Activated naive CD8-positive, alpha-beta T cell treated with anti-CD3 and anti-CD28 coated beads, Interleukin-2, amount 50 U/mL, for 24 hours (primary cell): ENCODE measurements at places on chromosomes 1 and 21.

- no peaks in the 10 kb centered on the region for H3K36me3 ChIP-seq
- no peak overlapping the region for H3K27ac ChIP-seq
- peaks cover 4% of the 10 kb centered on the region for H3K27me3 ChIP-seq
Measured at GRCh38 chr1:16133007-16133961, 22.6 kb downstream of the EPHA2 start.

DNA sequence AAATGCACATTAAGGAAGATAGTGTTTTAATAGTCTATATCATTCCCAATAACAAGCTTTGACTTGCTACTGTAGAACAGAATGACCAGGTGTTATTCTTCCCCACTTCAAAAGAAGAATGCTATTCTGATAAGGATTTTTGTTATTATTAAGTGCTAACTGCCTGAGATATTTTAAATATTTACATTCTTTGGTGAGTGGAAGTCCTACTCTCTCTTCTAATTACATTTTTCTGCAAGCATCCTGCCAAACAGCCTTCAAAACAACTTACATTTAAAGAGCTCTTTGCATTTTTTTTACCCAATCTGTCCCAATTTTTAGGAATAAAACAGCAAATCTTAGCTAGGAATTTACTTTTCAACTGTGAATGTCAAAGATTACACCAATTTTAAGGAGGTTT is 23.5 kb upstream of the SYDE2 start:
- H3K4me1 ChIP-seq = no peaks in the 10 kb centered on the region
- H3K4me3 ChIP-seq = no peak overlapping the region
- no peaks in the 10 kb centered on the region for H3K36me3 ChIP-seq

GRCh38 chr1:118659646-118660045 is 328.5 kb downstream of the TBX15 start:
- H3K4me1 ChIP-seq = no peaks in the 10 kb centered on the region
- H3K27ac ChIP-seq = no peak overlapping the region
- no peak for DNase-seq
- no peaks in the 10 kb centered on the region for H3K36me3 ChIP-seq

GRCh38 chr1:28517649-28517999 is 11.8 kb downstream of the RCC1 start:
- no peaks in the 10 kb centered on the region for H3K27me3 ChIP-seq
- H3K4me1 ChIP-seq = peaks cover 39% of the 10 kb centered on the region
- H3K27ac ChIP-seq = peak overlapping the region; percentile 90

- no peak overlapping the region for H3K27ac ChIP-seq
- DNase-seq = no peak
- H3K27me3 ChIP-seq = peaks cover 2% of the 10 kb centered on the region
- H3K4me1 ChIP-seq = no peaks in the 10 kb centered on the region
- H3K36me3 ChIP-seq = no peaks in the 10 kb centered on the region
Measured at GRCh38 chr1:153306303-153307220, 6.2 kb downstream of the PGLYRP3 start.

DNA sequence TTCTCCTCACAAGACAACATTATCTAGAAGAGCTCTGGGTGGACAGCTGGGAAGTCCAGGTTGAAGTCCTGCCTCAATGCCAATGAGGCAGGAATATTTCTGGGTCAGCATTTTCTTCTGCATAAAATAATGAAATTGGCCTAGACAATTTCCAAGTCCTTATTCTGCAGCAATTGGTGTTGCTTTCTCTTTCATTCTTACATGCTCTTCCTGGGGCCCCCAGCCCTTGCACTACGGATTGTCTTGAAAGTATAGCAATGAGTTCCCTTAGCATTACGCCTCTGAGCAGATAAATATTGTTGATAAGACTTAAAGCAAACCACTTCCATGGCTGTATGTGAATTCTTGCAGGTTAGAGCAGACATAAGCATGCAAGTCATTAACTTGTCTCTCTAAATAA is 188.5 kb downstream of the TGFBR3 start:
- peaks cover 27% of the 10 kb centered on the region for H3K36me3 ChIP-seq
- H3K27me3 ChIP-seq = no peaks in the 10 kb centered on the region
- H3K4me3 ChIP-seq = peak overlapping the region; percentile 51

DNA sequence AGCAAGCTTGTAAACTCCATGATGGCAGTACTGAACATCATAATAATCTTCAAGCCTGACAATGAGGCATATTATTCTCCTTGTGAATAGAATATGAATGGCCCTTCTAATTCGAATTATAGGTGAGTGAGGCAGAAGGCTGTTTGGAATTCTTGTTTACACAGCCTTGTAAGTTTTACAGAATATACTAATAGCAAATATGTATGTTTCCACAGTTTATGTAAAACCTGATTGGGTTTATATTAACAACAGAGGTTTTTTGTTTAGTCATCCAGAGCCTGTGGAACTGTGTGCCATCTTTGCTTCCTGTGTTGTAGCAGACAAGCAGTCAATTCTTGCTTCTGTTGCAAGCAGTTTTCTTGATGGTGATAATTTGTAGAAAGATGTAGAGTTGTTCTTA is 8.0 kb downstream of the OSBPL9 start:
- H3K36me3 ChIP-seq = no peaks in the 10 kb centered on the region
- H3K27me3 ChIP-seq = no peaks in the 10 kb centered on the region
- peaks cover 18% of the 10 kb centered on the region for H3K4me1 ChIP-seq
- no peak for DNase-seq
- no peak overlapping the region for H3K27ac ChIP-seq

GRCh38 chr1:31658721-31659120 is 14.0 kb upstream of the PEF1 start:
- H3K36me3 ChIP-seq = no peaks in the 10 kb centered on the region
- no peak for DNase-seq
- no peaks in the 10 kb centered on the region for H3K4me1 ChIP-seq
- no peak overlapping the region for H3K27ac ChIP-seq
- no peak overlapping the region for H3K4me3 ChIP-seq

GRCh38 chr1:51731998-51732397 is 115.1 kb downstream of the OSBPL9 start:
- H3K36me3 ChIP-seq = no peaks in the 10 kb centered on the region
- DNase-seq = no peak
- no peaks in the 10 kb centered on the region for H3K27me3 ChIP-seq
- H3K27ac ChIP-seq = no peak overlapping the region
- peaks cover 59% of the 10 kb centered on the region for H3K4me1 ChIP-seq

GRCh38 chr1:90721210-90722194 is 4.4 kb upstream of the BARHL2 start:
- no peak overlapping the region for H3K4me3 ChIP-seq
- H3K27me3 ChIP-seq = peaks cover 88% of the 10 kb centered on the region
- no peak overlapping the region for H3K27ac ChIP-seq
- H3K36me3 ChIP-seq = peaks cover 26% of the 10 kb centered on the region
- H3K4me1 ChIP-seq = peaks cover 44% of the 10 kb centered on the region

DNA sequence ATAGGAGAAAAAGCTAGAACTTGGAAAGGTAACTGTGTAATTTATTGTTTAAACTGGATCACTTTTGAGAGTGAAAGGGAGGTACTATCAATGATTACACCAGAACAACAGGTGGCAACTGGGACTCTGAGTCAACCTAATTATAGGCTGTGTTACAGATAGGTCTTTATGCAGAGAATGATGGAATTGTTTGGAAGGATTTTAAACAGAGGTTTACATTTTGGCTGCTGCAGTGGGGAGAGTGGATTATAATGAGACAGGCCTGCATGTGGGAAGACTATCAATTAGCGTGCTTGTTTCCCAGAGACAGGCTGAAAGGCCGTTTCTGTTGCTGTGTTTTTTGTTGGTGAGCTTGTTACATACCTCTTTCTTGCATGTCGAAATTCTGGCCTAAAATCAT is 432.9 kb downstream of the PLA2G4A start:
- no peaks in the 10 kb centered on the region for H3K4me1 ChIP-seq
- no peak overlapping the region for H3K4me3 ChIP-seq
- DNase-seq = no peak
- no peaks in the 10 kb centered on the region for H3K36me3 ChIP-seq

DNA sequence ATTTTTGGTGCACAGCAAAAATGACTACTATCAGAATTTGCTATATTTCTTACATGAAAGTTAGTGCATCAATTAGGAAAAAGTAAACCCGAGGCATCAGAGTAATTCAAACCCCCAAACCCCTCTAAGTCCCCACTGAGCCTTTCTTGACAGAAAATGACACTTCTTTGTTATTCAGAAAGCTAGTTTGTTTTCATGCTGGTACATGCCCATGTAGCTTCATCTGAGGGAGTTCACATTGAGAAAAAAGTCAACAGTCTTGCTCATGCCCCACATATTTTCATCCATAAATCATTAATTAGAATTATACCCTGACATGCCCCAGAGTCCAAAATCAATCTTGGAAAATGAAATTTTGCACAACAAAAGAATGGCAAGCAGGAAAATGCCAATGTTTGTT is 39.9 kb upstream of the PDC start:
- DNase-seq = no peak
- H3K4me3 ChIP-seq = no peak overlapping the region
- no peak overlapping the region for H3K27ac ChIP-seq
- H3K4me1 ChIP-seq = peaks cover 1% of the 10 kb centered on the region
- H3K36me3 ChIP-seq = peaks cover 2% of the 10 kb centered on the region

DNA sequence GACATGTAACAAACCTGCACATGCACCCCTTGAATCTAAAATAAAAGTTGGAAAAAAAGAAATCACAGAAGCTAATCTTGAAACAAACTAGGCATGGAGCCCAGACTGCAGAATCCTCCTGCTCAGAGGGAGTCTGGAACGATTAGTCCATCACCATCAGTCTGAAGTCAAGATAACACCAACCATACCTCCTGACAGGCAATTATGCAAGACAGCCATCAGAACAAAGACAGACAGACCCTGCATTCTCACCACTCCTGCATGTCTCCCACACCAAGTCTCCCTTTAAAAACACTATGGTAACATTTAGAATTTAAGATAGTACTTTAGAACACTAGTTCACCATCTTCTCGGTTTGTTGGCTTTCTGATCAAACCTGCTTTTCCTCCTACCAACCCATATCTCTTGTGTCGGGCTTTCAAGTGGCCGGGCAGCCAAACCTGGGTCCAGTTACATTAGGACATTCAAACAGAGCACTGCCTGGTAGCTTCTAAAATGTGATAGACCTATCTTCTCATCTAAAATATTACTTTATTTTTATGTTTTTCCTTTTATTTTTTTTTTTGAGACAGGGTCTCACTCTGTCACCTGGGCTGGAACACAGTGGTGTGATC is 10.1 kb downstream of the YARS1 start:
- H3K27ac ChIP-seq = no peak overlapping the region
- H3K4me1 ChIP-seq = peaks cover 26% of the 10 kb centered on the region
- no peak overlapping the region for H3K4me3 ChIP-seq
- H3K36me3 ChIP-seq = peaks cover 75% of the 10 kb centered on the region

DNA sequence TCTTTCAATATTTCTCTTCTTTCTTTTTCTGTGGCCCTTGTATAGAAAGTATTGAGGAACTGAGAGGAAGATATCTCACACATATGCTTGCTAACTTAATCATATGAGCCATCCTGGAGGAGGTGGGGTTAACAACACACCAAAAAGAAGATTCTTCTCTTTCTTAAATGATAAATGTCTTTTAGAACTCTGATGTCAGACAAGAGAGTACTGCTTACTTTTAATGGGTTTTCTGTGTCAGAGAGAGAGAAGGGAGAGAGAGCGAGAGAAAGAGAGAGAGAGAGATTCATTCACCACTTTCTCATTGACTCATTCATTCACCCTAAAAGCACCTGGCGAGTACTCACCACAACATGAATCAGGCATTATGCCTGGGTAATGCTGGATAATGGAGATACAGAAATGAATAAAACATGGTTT is 250.3 kb upstream of the SGIP1 start:
- H3K4me1 ChIP-seq = peaks cover 86% of the 10 kb centered on the region
- H3K27ac ChIP-seq = peak overlapping the region; percentile 94
- no peaks in the 10 kb centered on the region for H3K27me3 ChIP-seq
- no peak for DNase-seq
- H3K36me3 ChIP-seq = no peaks in the 10 kb centered on the region
- H3K4me3 ChIP-seq = peak overlapping the region; percentile 51

GRCh38 chr1:36761113-36761512 is 273.2 kb downstream of the GRIK3 start:
- no peak overlapping the region for H3K27ac ChIP-seq
- H3K27me3 ChIP-seq = peaks cover 3% of the 10 kb centered on the region
- H3K36me3 ChIP-seq = no peaks in the 10 kb centered on the region
- no peaks in the 10 kb centered on the region for H3K4me1 ChIP-seq
- DNase-seq = no peak
- H3K4me3 ChIP-seq = no peak overlapping the region

DNA sequence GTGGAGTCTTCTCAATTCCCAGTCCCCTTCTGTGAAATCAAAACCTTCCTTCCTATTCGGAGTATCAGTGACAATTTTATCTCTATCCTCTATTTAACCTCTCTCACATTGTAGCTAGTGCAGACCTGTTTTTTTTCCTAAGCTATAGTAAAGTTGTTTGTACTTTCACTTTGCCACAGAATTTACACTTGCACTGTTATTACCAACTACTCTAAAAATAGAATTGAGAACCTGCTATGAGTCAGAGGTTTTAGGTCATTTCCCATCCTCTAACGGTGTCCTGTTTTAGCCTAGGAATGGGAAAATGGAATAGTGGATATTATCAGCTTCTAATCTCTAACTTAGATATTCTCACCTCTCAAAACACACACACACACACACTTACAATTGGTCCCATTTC is 862.7 kb downstream of the NCAM2 start:
- no peak overlapping the region for H3K27ac ChIP-seq
- DNase-seq = no peak
- no peaks in the 10 kb centered on the region for H3K36me3 ChIP-seq
- H3K4me1 ChIP-seq = no peaks in the 10 kb centered on the region

- H3K36me3 ChIP-seq = peaks cover 3% of the 10 kb centered on the region
- H3K4me3 ChIP-seq = no peak overlapping the region
- peaks cover 15% of the 10 kb centered on the region for H3K4me1 ChIP-seq
- DNase-seq = no peak
- no peak overlapping the region for H3K27ac ChIP-seq
- H3K27me3 ChIP-seq = no peaks in the 10 kb centered on the region
Measured at GRCh38 chr1:52674497-52675384, 23.4 kb downstream of the COA7 start.

GRCh38 chr1:35386959-35387358 is 118.5 kb downstream of the ZMYM4 start:
- H3K4me3 ChIP-seq = no peak overlapping the region
- H3K27me3 ChIP-seq = no peaks in the 10 kb centered on the region
- H3K36me3 ChIP-seq = peaks cover 7% of the 10 kb centered on the region
- no peak overlapping the region for H3K27ac ChIP-seq
- no peak for DNase-seq
- no peaks in the 10 kb centered on the region for H3K4me1 ChIP-seq

GRCh38 chr1:15884477-15884876 is 37.0 kb downstream of the SPEN start:
- H3K4me1 ChIP-seq = peaks cover 66% of the 10 kb centered on the region
- no peak overlapping the region for H3K27ac ChIP-seq
- DNase-seq = no peak
- H3K4me3 ChIP-seq = no peak overlapping the region
- peaks cover 30% of the 10 kb centered on the region for H3K36me3 ChIP-seq
- no peaks in the 10 kb centered on the region for H3K27me3 ChIP-seq

- H3K27me3 ChIP-seq = peaks cover 3% of the 10 kb centered on the region
- no peak for DNase-seq
- H3K4me1 ChIP-seq = peaks cover 8% of the 10 kb centered on the region
- H3K36me3 ChIP-seq = no peaks in the 10 kb centered on the region
- H3K27ac ChIP-seq = no peak overlapping the region
Measured at GRCh38 chr1:236127045-236127444, 15.3 kb upstream of the GPR137B start.
